ENCODE measurements at places on chromosomes 1 and 21.

DNA sequence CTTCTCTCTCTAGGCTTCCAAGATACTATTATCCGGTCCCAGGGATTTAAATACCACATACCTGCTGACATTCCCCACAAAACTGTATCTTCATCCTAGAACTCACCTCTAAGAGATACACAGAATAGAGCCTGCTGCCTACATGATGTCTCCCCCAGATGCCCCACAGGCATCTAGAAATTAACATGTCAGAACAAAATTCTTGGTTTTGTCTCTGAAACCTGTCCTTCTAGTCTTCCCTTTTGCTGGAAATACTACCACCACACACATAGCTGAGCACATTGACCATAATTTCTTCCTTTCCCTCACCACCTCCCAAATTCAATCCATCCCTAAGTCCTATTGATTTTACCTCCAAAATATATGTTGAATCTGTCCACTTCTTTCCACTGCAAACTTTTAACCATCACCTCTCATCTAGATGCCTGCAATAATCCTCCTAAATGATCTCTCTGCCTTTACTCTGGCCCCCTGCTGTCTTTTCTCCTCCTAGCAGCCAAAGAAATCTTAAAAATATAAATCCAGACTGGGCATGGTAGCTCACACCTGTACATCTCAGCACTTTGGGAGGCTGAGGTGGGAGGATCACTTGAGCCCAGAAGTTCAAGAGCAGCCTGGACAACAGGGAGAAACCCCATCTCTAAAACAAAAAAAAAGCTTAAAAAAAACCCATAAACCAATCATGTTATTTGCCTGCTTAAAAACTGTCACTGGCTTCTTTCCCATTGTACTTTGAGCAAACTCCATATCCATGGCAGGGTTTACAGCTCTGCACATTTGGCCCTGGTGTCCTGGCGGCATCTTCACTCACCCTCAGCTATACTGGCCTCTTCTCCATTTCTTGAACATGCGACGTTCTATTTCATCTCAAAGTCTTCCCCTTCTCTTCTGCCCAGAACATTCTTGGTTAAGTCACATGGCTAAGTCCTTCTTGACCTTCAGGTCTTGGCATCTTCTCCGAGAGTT is 6.2 kb upstream of the FAM76A start:
- no peak for DNase-seq

DNA sequence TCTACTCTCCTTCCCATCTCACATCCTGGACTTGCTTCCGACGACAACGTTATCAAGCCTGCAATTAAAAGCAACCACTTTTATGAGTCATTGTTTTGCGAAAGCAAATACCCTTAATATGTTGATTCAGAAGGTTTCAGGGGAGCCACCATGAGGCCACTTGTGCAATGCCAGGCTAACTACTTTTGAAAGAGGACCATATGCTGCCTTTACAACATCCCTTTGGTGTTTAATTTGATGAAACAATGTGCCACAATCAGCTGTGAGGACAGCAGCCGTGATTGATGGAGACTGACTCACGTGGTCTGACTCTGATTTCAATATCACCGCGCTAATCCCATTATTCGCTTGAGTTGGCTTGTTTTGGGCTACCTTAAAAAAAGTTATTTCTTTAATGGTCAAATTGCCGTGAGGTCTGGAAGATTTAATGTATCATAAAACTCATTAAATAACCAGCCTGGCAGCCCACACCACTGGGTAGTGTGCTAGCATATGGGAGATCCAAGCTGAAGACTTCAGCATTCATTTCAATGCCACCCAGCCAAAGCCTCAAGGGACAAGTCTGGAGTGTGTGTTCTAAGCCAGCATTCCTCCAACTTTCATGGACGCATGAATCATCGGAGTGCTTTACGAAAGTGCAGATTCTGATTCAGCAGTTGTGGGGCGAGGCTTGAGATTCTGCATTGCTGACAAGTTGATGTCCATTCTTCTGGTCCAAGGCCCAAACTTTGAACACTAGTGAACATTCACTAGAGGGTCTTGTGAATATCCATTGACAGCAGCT is 73.3 kb upstream of the PAXBP1 start:
- no peak for DNase-seq

- DNase-seq: no peak
Observed at GRCh38 chr1:231354330-231355020, 16.4 kb downstream of the SPRTN start.

GRCh38 chr1:109631513-109632505 is 12.2 kb downstream of the AMPD2 start:
- DNase-seq: peak; percentile 36

- no peak for DNase-seq
Observed at GRCh38 chr1:86016076-86016759, 140.4 kb downstream of the COL24A1 start.
